ENCODE measurements at places on chromosomes 1 and 21. TPM values are rescaled to one million over a fixed set of nuclear protein-coding genes. Genes with fewer than 3 reads are reported as not detected.

The NBPF10 gene
- total RNA-seq = 0.49 TPM

The ESRRG gene
- not detected for total RNA-seq

The ARL8A gene
- 21.3 TPM for total RNA-seq

The LMOD1 gene
- 0.03 TPM for total RNA-seq

The ADAMTS4 gene
- total RNA-seq = 3.6 TPM

The GCSAML gene
- not detected for total RNA-seq

- DNase-seq = no peak
Measured at GRCh38 chr1:239537795-239538194, 151.4 kb downstream of the CHRM3 start.

GRCh38 chr1:116127123-116127847 lies 16.1 kb downstream of the MAB21L3 start:
- DNase-seq = no peak

- no peak for DNase-seq
Measured at GRCh38 chr1:61202854-61203598, 120.7 kb downstream of the NFIA start.

DNA sequence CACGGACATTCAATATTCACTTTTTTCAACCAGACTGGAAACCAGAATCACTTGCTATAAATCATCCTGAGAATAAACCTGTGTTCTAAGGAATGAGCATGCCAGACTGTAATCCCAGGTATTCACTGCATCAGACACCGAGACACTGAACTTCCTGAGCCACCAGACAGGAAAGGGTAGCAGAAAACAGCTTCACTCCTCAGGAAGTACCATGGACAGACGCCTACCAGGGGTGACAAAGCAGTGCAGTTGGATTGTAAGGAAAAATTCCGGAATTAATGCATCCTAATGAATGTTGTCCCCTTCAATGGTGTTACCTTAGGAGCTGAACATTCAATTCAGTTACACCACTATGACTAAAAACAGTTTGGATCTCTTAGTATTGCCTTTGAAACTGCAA lies 156.1 kb downstream of the PIGK start:
- DNase-seq = no peak

- DNase-seq = no peak
Measured at GRCh38 chr1:100535264-100535663, 2.7 kb upstream of the GPR88 start.

DNA sequence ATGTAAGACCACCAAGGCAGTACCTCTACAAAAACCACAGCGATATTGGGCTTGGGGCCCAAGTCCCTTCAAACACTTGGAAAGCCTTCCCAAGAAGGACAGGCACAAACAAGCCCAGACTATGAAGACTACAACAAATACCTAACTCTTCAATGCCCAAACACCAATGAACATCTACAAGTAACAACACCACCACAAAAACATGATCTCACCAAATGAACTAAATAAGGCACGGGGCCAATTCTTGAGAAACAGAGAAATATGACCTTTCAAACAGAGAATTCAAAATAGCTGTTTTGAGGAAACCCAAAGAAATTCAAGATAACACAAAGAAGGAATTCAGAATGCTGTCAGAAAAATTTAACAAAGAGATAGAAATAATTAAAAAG lies 86.8 kb downstream of the COL24A1 start:
- no peak for DNase-seq

DNA sequence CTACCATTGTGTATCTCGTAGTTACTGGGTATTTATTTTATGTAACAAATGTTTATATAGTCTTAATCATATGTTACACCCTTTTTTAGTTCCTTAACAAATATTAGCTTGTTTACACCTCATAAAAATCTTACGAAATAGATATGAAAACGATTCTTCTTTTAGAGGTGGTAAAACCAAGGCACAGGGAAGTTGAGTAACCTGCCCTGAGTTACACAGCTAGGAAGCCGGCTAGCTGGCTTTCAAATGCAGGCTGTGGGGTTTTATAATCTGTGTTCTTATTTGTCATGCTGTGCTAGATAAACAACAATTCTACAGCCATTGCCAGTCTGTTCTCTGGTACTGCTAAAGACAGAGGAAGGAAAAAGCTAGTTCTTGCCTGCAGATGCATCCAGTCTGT lies 109.6 kb downstream of the NOS1AP start:
- no peak for DNase-seq

- no peak for DNase-seq
Measured at GRCh38 chr1:235199441-235199840, 38.4 kb upstream of the RBM34 start.

DNA sequence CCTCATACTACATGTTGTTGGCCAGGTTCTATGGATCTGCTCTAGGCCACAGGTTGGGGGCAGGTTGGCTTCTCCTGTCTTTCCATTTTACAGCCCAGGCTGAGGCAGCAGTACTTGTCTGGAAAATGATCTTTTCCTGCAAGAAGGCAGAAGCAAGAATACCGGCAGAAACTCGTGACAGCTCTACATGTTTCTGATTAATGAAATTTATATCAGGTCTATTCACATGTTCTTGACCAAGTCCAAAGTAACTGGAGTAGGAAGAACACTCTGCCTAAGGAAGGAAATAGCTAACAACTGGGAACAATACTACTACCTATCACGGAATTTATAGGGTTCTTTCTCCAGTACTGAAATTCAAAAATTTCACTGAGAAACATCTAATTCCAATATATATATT lies 98.3 kb downstream of the PLPPR5 start:
- DNase-seq = no peak

- no peak for DNase-seq
Measured at GRCh38 chr1:193543259-193543658, 356.8 kb upstream of the B3GALT2 start.

GRCh38 chr1:27529704-27530018 lies 39.7 kb upstream of the WASF2 start:
- DNase-seq = no peak

Data from MG63 (cell line).